Pancreas (tissue), 10 donors: ENCODE measurements at places on chromosomes 12 and 14. TPM values are rescaled to one million over a fixed set of nuclear protein-coding genes. Genes with fewer than 3 reads are reported as not detected.
A peak's percentile ranks its signal among the peaks of the same experiment; 100 is the strongest.

Gene KRT5
- polyA plus RNA-seq = 1.5 TPM

Gene USP44
- 2.4 TPM for polyA plus RNA-seq

Gene PLEKHG7
- 0.73 TPM for polyA plus RNA-seq

Gene REP15
- polyA plus RNA-seq = 1.1 TPM

Gene VASH1
- polyA plus RNA-seq = 6.0 TPM

GRCh38 chr12:28459481-28459880, 269.2 kb downstream of the CCDC91 start:
- DNase-seq = no peak

GRCh38 chr12:28369483-28369882, 179.2 kb downstream of the CCDC91 start:
- DNase-seq = no peak

- no peak for DNase-seq
These were observed 92.9 kb downstream of the SLCO1B1 start for GRCh38 chr12:21223930-21224329.

GRCh38 chr12:53754188-53754585, 2.4 kb upstream of the CISTR start:
- no peak for DNase-seq

DNA sequence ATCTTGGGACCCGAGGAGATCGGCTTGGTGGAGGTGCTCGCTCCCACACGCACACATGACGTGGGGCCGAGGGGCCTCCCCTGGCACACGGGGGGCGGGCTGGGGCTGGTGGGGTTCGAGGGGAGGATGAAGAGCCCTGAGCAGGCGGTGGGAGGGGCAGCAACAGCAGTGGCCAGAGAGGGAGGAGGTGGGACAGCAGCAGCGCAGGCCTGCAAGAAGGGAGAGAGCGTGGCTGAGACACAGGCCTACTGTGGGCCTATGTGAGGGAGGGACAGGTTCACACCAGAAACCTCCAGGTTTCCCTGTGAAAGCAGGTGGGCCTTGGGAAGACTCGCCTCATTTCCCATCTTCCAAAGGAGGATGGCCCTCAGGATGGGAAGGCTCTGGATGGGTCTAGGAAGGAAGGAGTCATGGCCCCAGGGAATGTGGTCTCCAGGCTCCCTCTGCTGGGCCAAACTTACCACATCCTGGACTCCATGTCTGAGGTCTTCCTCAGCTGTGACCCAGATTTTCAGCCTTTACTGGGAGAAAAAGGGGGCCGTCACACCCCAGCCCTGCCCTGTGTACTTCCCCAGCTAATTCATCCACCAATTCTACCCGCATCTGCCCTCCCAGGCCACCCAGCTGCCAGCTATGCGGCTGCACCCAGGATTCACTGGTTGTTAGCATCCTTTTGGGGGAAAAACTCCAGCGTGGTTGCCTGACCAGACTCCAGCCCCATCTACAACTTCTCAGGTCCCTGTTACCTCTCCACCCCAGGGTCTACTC, 2.8 kb downstream of the PIANP start:
- DNase-seq = peak; percentile 43

GRCh38 chr12:41008472-41008871, 179.6 kb upstream of the PDZRN4 start:
- DNase-seq = no peak

DNA sequence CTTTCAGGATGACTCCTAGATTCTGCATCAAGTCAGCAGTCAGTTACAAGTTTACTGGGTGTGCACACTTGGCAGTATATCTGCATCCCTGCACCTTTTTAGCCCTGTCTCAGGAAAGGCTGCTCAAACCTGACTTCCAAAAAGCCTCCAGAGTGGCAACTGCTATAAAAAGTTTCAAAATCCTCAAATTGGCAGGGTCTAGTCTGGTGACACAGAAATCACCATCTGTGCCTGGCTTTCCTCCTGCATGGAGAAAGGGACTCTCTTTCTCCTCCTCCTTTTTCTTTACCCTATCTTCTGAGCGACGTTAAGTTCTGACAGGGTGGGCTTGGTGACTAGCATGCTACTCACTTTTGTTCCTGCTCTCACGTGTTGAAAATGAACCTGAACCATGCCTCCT, 679.5 kb downstream of the C12orf50 start:
- no peak for DNase-seq

DNA sequence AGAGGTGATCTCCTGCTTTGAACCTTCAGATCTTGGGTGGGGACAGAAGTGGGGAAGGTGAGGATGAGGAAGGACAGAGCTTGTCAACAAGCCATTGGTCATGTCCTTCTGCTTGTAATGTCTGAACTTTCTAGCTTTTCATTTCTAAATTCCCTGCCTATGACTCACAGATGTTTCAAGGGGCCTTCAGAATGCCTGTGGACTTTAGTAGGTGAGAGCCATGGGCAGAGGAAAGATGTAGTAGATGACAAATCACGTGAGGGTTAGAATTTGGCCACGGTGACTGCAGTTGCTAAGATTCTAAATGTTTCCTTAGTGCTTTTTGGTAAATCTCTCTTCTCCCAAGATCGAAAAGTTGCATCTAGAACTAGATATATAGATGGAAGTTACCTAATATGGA, 18.7 kb upstream of the CREBL2 start:
- no peak for DNase-seq

- DNase-seq = no peak
These were observed 62.0 kb downstream of the TMEM121 start for GRCh38 chr14:105588236-105588860.

GRCh38 chr14:24329736-24330135, 5.1 kb downstream of the ADCY4 start:
- no peak for DNase-seq

- DNase-seq = no peak
These were observed 100.7 kb downstream of the PPP2R5C start for GRCh38 chr14:101862177-101862576.

DNA sequence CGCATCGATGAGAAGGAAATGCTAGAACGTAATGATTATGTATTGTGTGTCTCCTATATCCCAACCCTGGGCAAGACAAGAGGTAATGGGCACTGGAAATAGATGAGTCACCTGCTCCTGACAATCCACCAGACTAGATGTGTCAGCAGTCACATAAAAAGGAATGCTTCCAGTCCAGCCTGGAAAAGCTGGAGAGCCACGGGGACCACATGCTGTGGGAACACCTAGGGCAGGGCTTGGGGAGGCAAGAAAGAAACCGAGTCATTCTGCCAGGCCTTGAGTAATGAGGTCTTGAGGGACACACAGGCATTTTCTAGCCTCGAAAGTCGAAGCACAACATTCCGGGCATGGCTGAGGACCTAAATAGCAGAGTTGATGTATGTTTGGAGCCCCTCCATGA, 716.7 kb upstream of the TMEM132C start:
- no peak for DNase-seq

DNA sequence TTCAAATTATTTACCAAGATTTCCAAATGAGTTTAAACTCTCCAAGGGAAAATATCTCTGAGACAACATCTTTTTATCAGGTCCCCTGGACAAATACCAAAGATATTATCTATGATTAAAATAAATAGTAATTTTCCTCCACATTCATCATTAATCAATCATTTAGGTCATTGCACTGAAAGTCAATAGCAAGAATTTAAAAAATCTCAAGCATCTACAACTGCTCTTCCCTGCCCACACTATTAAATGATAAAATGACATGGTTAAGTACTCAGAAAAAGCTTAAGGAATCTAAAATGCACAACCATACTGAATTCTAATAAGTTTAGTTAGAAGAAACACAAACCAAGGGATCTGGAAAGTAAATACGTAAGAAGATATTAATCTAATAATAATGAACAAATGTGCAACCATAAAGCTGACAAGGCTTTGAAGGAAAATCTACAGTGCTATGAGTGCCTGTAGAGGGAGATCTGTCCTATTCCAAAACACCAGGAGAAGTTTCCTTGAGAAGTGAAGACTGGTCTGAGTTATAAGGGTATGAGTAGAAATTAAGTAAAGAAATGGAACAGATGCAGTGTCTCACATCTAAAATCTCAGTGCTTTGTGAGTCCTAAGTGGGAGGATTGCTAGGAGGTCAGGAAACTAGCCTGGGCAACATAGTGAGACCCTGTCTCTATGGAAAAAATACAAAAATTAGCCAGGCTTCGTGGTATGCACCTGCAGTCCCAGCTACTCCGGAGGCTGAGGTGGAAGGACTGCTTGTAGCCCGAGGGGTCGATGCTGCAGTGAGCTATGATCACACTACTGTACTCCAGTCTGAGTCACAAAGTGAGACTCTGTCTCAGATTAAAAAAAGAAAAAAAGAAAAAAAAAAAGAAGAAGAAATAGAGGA, 19.2 kb downstream of the INTS13 start:
- DNase-seq = no peak

- no peak for DNase-seq
These were observed 275.2 kb downstream of the DACT1 start for GRCh38 chr14:58912799-58913432.

DNA sequence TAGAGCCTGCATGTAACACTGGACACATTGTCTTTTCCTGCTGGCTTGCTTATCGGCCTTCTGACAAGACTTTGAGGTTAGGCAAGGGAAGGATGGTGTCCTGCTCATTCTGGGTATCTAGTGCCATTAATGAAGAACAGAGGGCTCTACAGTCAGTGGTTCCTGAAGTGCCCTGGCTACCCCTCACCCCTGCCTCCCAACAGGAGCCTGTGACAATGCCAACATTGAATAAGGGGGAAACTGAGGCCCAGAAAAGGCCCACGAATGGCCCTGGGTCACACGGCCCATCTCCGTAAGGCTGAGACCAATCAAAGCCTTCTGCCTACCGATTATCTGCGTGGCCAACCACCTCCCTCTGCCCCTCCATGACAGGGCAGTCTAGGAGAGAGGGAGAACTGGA, 2.1 kb downstream of the IFI27L2 start:
- no peak for DNase-seq

- peak; percentile 70 for DNase-seq
These were observed 65.7 kb downstream of the TNFAIP2 start for GRCh38 chr14:103188810-103189480.

GRCh38 chr12:19033244-19033643, 96.3 kb upstream of the PLEKHA5 start:
- no peak for DNase-seq

- peak; percentile 83 for DNase-seq
These were observed 16.4 kb upstream of the PUS1 start for GRCh38 chr12:131912518-131913274.
